ENCODE measurements at places on chromosomes 6 and 20.
A peak's percentile ranks its signal among the peaks of the same experiment; 100 is the strongest.

- DNase-seq = peak; percentile 92
Observed at GRCh38 chr20:1417273-1417672, 24.4 kb upstream of the FKBP1A start.

DNA sequence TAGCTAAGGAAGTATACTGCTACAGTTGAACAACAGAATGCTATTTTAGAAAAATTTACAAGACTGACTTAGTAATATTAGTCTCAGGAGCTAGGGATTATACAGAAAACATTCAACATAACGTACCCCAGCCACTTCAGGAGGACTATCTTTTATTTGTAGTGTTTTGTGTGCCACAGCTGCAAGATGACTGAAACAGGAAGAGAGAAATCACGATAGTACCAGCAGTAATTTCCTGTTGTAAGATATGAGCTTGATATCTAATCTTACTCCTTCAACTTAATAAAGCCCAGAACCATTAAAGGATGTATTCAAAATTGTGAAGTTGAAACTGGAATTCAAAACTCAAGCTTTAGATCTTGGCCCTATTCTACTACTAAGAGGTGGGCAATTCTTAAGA is 42.1 kb downstream of the SLC35A1 start:
- no peak for DNase-seq

- DNase-seq = no peak
Observed at GRCh38 chr6:44342052-44342451, 398 bp upstream of the SPATS1 start.

DNA sequence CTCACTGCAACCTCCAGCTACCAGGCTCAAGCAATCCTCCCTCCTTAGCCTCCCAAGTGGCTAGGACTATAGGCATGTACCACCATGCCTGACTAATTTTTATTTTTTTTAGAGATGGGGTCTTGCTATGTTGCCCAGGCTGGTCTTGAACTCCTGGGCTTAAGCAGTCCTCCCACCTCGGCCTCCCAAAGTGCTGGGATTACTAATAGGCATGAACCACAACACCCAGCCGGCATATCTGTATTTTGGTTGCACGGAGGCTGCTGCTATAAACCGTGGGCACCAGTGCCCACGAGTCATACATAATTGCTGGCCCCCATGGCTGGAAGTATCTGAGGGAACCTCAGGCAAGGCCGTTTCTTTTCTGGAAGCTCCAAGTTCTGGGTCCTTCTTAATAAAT is 18.3 kb upstream of the ADRM1 start:
- DNase-seq = no peak

GRCh38 chr6:64874776-64875175 is 832.2 kb downstream of the EYS start:
- peak; percentile 43 for DNase-seq

DNA sequence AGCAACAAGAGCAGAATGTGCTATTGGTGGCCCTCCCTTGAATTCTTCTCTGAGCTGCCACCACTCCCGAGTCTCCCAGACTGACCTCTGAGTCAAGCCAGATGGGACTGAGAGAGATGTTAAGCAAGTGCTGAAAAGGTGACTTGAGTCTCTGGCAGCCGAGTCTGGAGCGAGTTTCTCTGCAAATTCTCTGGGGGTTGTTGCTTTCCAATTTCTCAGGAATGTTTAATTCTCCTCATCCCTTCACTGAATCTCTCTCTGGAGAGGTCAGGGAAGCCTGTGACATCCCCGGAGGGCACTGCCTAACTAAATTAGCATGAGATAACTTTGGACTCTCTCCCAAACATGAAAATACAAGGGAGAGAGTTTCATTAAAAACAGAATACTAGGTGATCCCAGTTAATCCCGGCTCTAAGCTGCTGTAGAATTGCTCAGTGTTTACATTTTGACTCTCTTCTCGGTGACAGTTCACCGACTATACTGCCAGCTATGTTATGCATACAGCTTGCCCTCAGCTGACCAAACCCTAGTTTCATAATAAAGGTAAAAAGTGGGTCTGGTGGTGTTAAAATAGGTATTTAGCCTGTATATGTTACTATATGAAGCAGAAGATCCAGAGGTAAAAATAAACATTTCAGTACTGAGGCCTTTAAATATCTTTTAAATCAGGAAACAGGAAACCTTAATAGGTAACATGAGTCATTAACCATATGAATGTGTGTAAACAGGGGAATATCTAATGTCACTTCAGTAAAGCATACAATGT is 157.9 kb downstream of the FOXC1 start:
- peak; percentile 65 for DNase-seq
